A549 (cell line): ENCODE measurements at places on chromosomes 2 and 18. TPM values are rescaled to one million over a fixed set of nuclear protein-coding genes. Genes with fewer than 3 reads are reported as not detected.

DNA sequence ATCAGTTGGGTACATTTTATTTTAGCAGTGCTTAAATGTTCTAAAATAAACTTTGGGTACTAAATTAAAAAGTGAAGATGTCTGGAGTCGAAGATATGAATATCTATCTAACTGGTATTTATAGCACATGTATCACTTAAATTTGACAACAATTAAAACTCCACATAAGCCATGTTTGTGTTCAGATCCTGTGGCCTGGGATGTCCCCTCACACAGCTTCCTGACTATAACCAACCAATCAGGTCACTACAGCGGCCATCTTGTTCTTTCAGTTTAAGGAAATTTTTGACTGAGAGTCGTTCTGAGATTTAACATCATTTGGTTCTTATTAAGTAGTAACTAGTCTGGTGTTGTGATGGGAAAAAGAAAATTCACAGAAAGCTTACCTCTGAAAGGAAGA is 170.7 kb upstream of the NRP2 start:
- no peak for DNase-seq

DNA sequence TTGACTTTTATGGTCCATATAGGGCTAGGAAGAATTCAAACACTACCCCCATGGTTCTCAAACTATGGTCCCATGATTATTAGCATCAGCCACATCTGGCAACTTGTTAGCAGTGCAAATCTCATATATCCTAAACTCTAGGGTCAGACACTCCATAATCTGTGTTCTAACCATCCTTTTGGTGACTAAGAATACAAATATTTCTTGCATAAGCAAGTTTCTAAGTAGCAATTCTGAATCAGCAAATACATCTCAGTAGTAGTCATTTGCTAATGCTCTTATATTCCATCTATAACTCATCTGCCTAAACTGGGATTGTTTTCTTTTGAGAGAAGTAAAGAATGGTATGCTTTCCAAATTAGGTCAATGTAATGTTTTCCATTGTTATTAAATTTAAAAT is 447.3 kb downstream of the TMX3 start:
- DNase-seq = no peak

GRCh38 chr2:46298522-46299353 is 1.5 kb downstream of the EPAS1 start:
- peak; percentile 72 for DNase-seq

DNA sequence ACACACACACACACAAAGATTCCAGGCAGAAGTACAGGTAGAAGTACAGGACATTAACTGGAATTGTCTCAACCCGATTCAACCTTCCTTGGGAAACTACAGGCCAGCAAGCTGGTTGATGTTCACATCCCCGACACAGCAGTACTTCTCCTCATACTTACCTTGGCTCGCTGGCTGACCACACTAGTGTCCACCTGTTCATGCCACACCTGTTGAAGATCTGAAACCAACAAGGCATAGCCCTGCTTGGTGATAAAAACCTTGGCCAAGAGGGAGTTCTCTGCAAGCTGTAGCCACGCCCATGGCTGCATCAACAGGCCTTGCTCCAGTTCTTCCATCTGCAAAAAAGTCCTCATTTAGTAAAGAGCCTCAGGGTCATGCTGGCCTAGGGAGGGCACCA is 2.6 kb downstream of the NHEJ1 start:
- DNase-seq = no peak

DNA sequence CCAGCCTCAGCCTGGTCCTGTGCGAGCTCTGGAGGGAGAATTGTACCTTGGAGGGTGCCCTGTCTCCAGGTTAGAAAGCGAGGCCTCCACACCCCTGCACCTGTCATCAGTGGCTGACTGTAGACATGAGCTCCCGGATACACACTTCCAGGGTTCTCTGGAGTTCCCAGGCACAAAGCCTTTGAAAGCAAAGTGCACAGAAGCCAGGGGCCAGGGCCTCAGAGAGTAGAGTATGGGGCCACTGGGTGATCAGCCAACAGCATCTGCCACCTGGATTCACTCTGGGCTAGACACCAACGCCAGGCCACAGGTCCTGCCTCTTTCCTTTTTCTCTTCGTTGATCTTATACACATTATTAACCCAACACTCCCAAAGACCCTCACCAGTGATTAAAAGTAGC is 239.4 kb upstream of the HDAC4 start:
- DNase-seq = no peak

Gene CPLX4
- polyA plus RNA-seq = not detected in 3 replicates

Gene TTR
- polyA plus RNA-seq = 0.11 to 0.18 TPM (median 0.12 TPM) in 3 replicates
